ENCODE measurements at places on chromosomes 1 and 21.

DNA sequence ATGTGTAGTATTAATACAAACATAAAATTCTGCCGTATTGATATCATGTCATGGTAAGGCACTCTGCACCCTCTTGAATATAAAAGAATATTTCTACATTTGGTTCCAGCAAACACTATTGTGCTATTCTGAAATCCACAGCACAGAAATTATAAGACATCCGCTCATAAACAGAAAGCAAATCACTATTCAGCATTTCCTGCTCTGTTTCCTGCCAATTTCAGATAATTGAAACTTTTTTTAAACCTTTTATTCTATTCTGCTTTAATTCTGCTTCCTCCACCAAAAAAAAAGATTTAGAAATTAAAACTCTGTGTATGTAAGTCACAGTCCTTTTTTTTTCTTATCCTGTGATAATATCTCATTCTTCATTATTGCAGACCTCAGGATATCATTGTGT lies 39.6 kb upstream of the PLEKHO1 start:
- no peak for DNase-seq

DNA sequence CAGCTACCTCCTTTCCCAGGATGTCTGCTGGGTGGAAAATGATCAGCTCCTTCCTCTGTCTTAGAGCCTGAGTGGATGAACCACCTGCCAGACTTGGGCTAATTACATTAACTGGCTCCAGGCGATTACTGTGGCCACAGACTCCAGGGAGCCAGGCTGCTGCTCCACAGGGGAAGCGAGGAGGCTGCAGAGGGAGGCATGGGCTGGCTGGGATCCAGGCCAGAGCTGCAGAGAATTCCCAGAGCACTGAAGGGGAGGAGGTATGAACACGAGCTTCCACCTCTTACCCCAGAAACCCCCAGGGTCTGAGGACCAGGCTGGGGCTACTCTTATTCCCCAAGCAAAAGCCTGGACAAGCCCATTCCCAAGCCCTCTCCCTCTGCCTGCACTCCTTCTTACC lies 136.0 kb upstream of the KLHDC7A start:
- no peak for DNase-seq

GRCh38 chr1:11571906-11572616 lies 82.2 kb downstream of the FBXO2 start:
- peak; percentile 4 for DNase-seq

- DNase-seq: no peak
Measured at GRCh38 chr1:182129398-182129797, 67.9 kb upstream of the ZNF648 start.

DNA sequence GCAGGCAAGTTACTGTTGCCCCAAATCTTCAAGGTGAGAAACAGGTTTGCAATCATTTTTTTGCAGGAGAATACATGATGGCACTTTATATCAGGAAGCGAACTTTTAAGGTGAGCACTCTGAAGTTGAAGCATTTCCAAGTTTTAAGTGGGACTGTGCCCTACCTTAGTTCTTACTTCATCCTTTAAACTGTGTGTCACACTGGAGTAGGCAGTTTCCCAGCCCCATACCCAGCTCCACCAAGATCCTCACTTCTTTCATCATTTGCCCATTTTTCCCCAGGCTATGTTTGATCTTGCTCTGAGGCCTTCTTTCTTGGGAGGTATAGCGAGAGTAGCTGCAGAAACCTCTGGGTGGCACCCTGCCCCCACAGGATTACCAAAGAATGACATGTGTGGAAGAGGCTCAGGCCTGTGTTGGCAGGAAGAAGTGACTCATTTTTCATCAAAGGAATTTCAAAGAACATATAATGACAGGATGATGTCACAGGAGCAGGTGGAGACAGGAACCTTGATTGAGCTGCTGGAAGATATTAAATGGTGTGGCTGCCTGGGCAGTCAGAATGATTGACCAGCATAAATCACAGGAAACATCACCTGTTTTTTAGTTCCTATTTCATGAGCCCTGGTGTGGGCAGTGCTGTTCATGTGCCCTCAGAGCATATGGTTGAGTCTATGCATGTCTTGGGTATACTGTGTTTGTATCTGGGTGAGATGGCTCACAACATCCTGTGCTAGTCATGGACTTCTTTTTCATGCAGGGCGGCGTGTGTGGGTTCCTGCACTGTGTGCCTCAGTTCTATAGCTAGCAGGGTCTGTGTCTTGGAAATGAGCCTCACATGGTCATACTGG lies 20.8 kb upstream of the MACF1 start:
- DNase-seq: peak; percentile 73

DNA sequence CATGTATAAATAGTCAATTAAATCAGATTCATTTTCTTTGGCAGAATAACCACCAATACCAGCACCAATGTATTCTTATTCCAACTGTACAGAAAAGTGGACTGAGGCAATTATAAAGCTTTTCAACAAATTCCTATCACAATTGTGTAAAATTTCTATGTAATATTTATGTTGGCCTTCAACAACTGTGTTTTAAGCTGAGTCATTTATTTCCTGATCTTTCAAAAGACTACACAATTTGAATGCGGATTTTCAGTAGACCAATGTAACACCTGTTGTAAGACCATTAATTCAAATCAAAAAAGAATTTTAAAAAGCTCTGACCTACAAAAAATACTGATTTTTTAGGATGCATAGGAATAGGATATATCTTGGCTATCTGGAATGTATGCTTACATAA lies 25.5 kb downstream of the GPATCH2 start:
- DNase-seq: no peak

DNA sequence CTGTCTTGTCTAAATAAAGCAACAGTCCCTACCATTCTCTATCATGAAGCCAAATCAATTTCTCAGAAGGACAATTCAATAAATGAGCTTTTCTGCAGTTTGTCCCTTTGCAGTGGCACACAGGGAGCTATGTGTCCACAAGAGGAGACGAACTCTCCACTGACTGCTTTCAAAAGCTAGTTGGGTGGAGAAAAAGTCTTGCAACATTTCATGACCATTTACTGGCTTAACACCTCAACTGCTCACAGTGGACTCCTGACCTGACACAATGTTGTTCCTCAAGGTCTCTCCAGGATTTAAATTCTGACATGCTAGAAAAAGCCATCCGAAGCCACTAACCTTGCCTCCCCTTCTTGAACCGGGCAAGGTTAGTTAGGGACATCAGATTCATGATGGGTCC lies 111.7 kb downstream of the TIAM1 start:
- no peak for DNase-seq

DNA sequence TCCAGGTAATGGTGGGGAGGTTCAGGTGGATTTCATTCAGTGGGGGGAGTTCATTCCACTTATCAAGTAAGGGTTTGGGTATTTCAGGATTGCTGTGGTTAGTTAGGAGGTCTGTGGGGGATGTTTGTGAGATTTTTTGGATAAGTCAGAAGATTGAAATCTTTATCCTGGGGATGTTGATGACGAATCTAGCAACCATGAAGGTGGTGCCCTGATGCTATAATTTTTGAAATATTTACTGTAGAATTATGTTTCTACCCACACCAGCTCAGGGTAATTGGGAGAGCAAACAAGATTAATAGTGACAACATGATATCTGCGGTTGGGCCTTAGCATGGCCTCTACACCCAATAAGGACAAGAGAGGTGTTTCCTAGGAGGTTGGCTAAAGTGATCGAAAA lies 28.3 kb downstream of the SUCO start:
- no peak for DNase-seq

DNA sequence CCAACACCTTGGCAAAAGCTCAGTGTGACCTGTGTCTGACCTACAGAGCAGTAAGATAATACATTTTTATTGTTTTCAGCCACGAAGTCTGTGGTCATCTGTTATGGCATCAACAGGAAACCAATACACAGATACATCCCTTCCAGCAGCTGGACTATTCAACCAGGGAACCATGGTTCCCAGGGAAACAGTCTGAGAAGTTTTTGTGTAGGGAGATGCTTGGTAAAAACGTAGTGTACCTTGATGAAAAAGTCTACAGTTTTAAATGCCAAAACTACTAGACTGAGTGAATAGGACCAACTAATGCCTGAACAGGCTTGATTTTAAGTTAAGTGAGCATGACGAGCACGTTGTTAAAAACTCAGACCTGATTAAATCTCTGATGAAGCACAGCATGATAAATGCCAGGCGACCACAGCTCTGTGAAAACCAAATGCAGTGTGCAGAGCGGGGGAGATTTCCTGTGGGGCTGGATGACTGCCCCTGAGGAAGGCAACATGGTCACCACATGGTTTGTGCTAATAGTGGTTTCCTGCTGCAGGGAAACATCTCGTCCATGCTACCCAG lies 228.9 kb downstream of the TNR start:
- DNase-seq: peak; percentile 28

DNA sequence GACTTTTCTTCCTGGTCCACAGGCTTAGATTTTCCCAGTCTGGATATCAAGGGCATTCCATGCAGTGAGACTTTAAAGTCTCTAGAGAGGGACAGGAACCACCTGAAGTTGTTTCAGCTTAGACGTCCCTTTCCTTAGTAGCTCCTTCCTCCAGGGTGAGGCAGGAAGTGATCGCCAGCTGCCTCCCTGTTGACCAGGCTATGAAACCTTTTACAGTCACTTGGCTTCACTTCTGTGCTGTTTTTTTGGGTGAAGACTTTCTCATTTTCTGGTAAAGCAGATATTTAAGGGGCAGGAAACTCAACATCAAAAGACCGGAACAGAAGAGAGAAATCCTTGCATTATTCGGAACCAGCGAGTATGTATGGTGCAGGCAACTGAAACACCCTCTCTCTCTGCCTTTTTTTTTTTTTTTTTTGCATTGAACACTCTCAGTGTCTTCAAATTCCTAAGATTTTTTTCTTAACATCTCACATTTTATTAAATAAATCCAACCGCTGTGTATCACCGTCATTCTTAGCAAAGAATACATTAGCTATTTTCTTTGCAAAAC lies 234.6 kb upstream of the IRF2BP2 start:
- peak; percentile 32 for DNase-seq

Data from inflammatory macrophage (primary cell).